Femur (tissue), 1 donor: ENCODE measurements at places on chromosomes 11 and 22.

- DNase-seq, result no peak
Observed at GRCh38 chr22:20499769-20500168, 4.2 kb upstream of the KLHL22 start.

DNA sequence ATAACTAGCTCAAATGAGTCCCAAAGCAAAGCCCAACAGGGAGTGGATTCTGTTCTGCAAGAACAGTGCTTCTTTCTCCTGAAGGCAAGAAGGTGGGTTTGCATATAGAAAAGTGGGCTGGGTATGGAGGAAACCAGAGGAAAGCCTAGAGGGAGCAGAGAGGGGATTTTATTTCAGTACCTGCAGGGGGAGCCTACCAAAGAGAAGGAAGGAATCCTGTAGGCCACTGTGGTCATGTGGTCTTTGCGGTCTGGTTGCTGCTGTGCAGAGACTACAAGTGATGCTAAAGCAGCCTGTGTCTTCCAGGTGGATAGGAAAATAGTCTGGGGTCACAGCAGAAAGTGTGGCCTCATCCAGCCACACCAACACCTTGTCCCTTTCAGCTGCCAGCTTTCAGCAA lies 33.2 kb upstream of the ZBTB16 start:
- no peak for DNase-seq

DNA sequence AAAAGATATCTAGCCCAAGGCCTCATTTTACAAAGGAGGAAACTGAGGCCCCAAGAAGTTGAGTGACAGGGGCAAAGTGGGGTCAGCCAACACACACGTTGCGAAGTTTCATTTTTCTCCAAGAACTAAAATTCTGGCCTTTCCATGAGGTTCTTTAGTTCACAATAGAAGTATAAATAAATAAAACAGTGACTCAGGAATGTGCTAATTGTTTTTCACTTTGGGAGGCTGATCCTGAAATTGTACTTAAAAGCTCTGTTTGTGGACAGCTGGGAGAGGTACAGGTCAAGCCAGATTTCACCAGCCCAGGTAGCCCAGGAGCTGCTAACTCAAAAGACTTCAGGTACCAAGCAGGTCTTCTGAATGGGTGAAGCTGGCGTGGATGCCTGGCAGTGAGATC lies 105.2 kb downstream of the TRAF6 start:
- no peak for DNase-seq

GRCh38 chr22:42269432-42270175 lies 849 bp downstream of the TCF20 start:
- peak; percentile 58 for DNase-seq

GRCh38 chr11:111347002-111347722 lies 31.9 kb downstream of the POU2AF1 start:
- DNase-seq, result no peak

DNA sequence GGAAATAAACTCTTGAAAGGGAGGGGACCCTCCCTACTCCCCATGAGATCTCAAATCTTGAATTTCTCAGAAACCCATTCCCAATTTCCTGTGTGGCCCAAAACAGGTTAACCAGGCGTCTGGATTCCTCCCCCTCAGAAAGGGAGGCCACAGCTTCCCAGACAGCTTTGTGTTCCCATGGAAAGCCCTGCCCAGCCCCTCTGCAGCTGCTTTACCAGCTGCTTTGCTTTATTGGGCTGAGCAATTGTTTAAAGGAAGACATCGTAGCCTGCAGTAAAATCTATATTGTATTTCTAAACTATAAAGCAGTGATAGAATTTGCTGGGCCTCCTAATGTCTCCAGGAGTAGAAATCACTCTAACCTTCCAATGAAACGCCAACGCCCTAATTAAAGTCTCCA lies 97.4 kb downstream of the CHST1 start:
- peak; percentile 61 for DNase-seq

- no peak for DNase-seq
Observed at GRCh38 chr22:31776231-31776630, 22.4 kb downstream of the DEPDC5 start.
